Iris pigment epithelial cell (primary cell): ENCODE measurements at places on chromosomes 5 and 9.

GRCh38 chr5:124235576-124235975 is 510.9 kb downstream of the ZNF608 start:
- DNase-seq, result no peak

DNA sequence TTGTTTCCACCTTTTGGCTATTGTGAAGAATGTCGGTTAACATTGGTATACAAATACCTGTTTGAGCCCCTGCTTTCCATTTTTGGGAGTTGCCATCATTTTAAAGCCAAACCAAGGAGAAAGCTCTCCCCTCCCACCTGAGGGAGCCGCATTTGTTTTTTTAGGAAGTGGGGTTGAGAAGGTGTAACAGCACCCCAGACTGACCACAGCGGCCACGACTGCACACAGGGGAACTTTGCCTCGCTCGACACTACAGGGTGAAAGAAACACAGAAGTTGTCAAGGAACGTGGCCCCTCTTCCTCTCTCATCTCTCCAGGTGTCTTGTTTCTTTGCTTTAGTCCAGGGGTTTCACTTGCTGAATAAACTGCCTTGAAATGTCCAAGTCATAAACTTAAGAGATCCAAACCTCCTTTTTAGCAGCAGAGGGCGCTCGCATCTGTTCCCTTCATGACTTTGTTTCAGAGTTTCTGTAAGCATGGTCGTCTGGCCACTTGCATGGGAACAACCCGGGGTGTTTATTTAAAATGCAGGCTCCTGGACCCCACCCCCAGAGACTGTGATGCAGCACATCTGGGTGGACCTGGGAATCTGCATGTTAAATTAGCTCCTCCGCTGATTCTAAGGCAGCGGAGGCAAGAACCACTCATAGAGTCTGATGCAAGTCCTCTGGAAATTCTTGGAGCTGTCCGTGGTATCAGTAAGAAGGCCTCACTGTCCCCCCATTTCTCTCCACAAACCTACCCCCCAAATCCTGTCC is 2.1 kb upstream of the TTLL11 start:
- DNase-seq, result peak; percentile 69

- no peak for DNase-seq
These were observed 11.9 kb downstream of the TRIO start for GRCh38 chr5:14155075-14155474.

- DNase-seq, result peak; percentile 43
These were observed 4.5 kb downstream of the CEMIP2 start for GRCh38 chr9:71763832-71764231.

DNA sequence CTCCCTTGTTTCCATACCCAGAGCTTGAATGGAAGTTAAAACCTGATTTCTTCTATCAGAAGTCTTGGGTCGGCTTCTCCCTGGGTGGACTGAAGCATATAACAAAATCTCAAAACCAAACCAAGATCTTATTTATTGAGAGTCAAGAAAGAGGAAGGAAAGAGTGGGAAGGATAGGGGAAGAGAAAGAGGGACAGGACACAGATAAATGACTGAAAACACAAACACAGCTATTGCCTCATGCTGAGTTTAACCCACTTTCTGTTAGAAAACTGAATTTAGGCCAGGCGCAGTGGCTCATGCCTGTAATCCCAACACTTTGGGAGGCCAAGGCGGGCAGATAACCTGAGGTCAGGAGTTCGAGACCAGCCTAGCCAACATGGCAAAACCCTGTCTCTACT is 92.9 kb downstream of the PALM2AKAP2 start:
- no peak for DNase-seq

GRCh38 chr5:157308836-157309465 is 43.0 kb downstream of the CYFIP2 start:
- DNase-seq, result no peak

- peak; percentile 63 for DNase-seq
These were observed 47.4 kb upstream of the BARX1 start for GRCh38 chr9:94002316-94003140.

GRCh38 chr5:88142886-88143692 is 125.6 kb downstream of the TMEM161B start:
- no peak for DNase-seq

GRCh38 chr5:126044111-126044668 is 379.0 kb upstream of the GRAMD2B start:
- peak; percentile 21 for DNase-seq

GRCh38 chr9:87350915-87351314 is 146.8 kb upstream of the DAPK1 start:
- DNase-seq, result peak; percentile 64
